ENCODE measurements at places on chromosomes 7 and 10. TPM values are rescaled to one million over a fixed set of nuclear protein-coding genes. Genes with fewer than 3 reads are reported as not detected.

Gene NPSR1
- not detected for total RNA-seq

- H3K36me3 ChIP-seq = no peaks in the 10 kb centered on the region
- H3K27ac ChIP-seq = no peak overlapping the region
- H3K4me1 ChIP-seq = no peaks in the 10 kb centered on the region
- H3K4me3 ChIP-seq = no peak overlapping the region
Measured at GRCh38 chr10:115814542-115814941, 458.5 kb downstream of the GFRA1 start.

DNA sequence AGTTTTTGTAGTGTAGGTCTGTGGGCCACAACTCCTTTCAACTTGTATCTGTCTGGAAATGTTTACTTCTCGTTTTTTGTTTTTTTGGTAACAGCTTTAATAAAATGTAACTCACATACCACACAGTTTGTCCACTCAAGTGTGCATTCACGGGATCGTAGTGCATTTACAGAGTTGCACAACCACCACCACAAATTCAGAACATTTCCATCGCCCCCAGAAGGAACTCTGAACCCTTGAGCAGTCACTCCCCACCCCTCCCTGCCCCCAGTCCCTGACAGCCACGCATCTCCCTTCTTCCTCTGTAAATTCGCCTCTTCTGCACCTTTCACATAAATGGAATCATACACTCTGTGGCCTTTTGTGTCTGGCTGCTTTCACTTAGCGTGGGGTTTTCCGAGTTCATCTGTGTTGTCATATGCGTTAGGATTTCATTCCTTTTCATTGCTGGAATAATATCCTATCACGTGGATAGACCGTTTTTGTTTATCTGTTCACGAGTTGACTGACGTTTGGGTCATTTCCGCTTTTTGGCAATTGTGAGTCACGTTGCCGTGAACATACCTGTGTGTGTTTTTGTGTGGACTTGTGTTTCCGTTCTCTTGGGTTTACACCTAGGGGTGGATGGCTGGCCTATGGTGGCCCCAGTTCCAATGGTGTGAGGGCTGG lies 10.3 kb downstream of the JAKMIP3 start:
- H3K27ac ChIP-seq = no peak overlapping the region
- H3K27me3 ChIP-seq = no peaks in the 10 kb centered on the region
- DNase-seq = no peak
- H3K36me3 ChIP-seq = no peaks in the 10 kb centered on the region
- no peak overlapping the region for H3K4me3 ChIP-seq

Gene LRRC18
- total RNA-seq = not detected

DNA sequence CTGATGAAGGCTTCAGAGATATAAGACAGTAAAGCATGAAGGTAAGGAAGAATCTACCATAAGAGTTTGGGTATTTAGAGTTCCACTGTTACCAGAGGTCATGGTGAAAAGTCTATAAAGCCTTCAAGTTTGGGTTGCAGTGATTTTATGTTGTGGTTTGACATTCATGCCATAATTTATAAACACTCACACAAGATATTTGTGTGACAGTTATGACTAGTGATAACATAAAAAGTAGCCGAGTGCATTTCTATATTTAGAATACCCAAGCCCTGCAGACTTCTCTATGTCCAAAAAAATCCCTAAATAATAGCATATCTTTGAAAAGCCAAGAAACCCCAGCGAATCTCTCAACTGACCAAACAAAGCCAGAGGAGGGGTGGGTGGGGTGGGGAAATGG lies 229.9 kb downstream of the CXCL12 start:
- H3K4me1 ChIP-seq = no peaks in the 10 kb centered on the region
- no peak overlapping the region for H3K4me3 ChIP-seq
- no peaks in the 10 kb centered on the region for H3K36me3 ChIP-seq
- H3K27me3 ChIP-seq = no peaks in the 10 kb centered on the region

- H3K36me3 ChIP-seq = no peaks in the 10 kb centered on the region
- H3K27me3 ChIP-seq = no peaks in the 10 kb centered on the region
- no peak overlapping the region for H3K27ac ChIP-seq
- H3K4me1 ChIP-seq = no peaks in the 10 kb centered on the region
Measured at GRCh38 chr7:14635955-14636354, 266.6 kb downstream of the DGKB start.

Gene CELF2
- 13.0 TPM for total RNA-seq
